AG08395 (cell line): ENCODE measurements at places on chromosomes 5 and 9.

DNA sequence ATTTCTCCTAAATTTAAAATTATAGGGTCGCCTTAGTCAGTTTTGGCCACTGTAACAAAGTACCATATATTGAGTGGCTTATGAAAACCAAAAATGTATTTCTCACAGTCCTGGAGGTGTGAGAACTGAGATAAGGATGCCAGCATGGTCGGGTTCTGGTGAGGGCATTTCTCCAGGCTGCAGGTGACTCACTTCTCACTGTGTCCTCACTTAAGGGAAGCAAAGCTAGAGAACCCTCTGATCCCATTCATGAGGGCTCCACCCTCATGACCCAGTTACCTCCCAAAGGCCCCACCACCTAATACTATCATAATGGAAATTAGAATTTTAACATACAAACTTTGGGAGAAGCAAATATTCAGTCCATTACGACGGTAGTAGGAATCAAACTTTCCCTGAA, 75.1 kb upstream of the FBN2 start:
- DNase-seq = no peak

DNA sequence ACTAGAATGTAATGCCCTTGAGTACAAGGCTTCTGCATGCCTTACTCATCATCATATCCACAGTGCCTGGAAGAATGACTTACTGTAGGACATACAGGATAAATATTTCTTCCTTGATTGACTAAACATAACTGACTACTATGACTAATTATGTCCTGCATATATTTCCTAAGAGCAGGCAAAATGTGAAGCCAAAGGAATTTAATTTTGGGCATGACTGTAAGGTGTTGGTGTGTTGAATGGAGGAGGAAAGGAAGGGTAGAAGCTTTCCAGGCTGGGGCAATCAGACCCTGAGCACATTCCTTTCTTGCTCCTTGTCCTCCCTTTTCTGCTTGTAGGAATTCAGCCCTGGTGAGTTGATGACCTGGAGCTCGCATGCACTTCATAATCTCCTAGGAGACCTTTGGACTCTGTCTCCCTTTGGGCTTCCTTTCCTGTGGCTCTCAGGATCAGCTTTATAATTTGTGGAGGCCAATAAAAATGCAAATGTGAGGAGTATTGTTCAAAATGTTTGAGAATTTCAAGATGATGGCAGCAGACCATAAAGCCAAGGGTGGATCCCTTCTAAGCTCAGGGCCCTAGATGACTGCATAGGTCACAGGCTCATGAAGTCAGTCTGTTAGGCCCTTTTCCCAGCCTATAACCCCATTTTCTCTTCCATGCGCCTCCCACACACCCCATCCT, 174.0 kb downstream of the HMHB1 start:
- DNase-seq = peak; percentile 66

DNA sequence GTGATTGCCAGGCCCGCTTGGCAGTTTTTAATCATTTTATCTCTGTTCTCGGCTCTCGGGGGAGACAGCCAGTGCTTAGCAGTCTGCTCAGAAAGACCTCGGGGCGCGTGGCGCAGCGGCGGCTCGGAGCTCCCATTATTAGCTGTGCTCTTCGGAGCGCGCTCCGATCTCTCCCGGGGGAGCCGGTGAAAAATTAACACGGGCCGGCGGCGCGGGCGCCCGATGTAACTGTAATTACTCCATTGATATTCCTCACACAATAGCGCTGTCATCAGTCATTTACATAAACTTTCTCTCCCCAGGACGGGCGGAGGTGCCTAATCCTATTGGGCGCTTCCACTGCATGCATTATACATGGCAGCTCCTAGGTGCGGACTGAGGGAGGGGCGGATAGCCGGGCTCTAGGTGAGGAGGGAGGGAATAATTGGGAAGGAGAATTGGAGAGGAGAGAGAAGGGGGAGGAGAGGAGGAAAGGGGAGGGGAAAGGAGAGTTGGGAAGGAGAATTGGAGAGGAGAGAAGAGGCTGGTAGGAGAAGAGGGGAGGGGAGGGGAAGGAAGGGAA, 24.9 kb downstream of the LMX1B start:
- no peak for DNase-seq

GRCh38 chr9:96253059-96253696, 48.8 kb downstream of the HSD17B3 start:
- DNase-seq = no peak

DNA sequence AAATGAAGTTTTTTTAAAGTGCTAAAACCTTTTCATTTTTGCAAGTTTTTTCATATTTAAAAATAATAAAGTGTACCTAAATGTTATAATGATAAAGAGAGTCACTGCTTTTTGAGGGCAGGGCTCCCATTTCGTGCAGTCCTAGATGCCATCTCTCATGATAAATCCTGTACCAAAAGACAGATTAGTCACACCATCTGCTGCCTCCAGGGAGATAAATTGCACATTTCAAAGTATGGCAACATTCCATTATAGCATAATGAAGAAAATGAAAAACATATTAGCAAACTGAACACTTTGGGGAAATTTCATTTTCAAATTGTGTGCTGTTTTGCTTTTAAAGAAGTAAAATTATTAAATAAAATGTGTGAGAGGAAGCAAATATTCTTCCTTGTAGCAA, 257.2 kb downstream of the KIAA0825 start:
- DNase-seq = peak; percentile 36

GRCh38 chr5:62568800-62569432, 9.7 kb upstream of the LRRC70 start:
- DNase-seq = no peak

DNA sequence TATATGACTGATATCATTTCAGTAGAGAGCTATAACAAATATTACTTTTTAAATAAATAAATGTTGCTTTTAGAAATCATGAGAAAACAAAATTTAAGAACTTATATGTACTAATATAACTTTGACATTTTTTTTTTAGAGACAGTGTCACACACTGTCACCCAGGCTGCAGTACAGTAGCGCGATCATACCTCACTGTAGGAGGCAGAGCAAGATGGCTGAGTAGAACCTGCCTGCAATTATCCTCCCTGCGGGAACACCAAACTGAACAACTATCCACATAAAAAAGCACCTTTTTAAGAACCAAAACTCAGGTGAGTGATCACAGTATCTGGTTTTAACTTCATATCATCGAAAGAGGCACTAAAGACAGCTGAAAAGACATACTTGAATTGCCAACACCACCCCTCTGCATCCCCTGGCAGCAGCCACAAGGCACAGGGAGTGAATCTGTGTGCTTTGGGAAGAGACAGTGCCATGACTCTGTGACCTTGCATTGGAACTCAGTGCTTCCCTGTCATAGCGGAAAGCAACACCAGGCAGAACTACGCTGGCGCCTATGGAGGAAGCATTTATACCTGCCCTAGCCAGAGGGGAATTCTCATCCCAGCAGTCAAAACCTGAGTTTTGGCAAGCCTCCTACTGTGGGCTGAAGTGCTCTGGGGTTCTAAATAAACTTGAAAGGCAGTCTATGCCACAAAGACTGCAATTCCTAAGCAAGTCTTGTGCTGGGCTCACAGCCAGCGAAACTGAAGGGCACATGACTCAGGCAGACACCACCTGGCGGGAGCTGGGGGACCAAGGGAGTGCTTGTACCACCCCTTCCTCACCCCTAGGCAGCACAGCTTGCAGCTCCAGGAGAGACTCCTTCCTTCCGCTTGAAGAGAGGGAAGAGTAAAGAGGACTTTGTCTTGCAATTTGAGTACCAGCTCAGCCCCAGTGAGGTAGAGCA, 142.7 kb downstream of the FBXL17 start:
- no peak for DNase-seq

GRCh38 chr5:65834306-65834705, 92.1 kb upstream of the ERBIN start:
- no peak for DNase-seq
